ENCODE measurements at places on chromosomes 6 and 20.

- no peak for DNase-seq
Measured at GRCh38 chr6:47567586-47567985, 90.0 kb downstream of the CD2AP start.

GRCh38 chr6:109512271-109512817, 29.3 kb upstream of the ZBTB24 start:
- no peak for DNase-seq

- DNase-seq, result no peak
Measured at GRCh38 chr6:153160221-153160620, 29.1 kb upstream of the RGS17 start.

DNA sequence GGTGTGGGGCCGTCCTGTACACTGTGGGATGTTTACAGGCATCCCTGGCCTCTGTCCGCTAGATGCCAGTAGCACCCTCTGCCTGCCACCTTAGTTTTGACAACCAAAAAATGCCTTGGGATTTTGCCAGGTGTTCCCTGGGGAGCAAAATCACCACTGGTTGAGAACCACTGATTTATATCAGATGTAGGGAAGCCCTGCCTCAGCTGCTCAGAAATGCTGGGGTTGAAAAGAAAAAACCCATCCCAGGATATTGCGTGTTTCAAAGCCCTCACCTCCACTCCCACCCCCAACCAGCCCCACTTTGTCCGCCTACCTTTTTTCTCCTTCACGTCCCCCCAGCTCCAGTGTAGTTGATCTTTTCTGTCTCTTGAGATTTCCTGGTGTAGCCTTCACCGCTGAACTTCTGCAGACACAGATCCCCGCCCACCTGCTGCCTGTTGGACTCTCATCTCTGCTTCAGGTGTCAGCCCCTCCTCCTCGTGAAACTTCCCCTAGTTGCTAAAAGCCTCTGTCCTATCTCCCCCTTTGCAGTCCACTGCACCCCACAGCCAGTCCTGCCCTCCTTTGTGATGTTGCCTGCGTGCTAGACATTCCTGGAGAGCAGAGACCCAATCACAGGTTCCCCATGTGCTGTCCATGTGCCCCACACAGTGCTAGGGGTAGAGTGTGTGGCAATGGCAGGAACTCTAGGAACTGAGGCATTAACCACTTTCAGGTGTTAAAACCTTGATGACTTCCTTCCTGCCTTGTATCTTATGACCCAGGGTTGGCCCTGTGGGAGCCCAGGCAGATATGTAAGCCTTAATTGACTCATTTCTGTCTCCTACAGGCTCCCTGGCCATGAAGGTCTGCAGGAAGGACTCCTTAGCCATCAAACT, 98.9 kb downstream of the TBC1D7 start:
- peak; percentile 7 for DNase-seq

DNA sequence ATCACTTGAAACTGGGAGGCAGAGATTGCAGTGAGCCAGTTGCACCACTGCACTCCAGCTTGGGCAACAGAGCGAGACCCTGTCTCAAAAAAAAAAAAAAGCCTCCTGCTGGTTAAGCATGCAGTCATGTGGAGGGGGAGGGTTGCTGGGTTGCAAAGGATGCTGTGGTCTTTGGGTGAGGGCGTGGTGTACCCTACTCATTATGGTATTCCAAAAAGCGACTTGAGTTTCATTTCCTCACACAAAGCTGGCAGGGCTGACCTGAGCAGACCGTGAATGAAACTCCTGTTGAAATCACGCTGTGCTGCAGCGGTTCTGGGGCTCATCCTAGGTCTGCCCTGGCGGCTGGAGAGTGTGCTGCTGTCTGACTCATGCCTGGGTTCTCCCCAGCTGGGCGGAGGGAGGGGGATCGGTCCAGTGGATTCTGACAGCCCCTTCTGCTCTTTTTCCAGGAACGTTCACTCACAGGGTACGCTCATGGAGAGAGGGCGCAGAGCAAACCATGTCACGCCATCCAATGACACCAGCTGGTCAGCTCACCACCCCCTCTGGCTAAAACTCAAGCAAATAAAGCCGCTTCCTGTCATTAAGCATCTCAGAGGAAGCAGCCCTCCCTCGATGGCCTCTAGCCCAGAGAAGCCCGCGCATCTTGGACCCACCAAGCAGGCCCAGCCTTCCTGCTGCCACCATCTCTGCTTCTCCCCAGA, 166.2 kb downstream of the SCML4 start:
- no peak for DNase-seq

- no peak for DNase-seq
Measured at GRCh38 chr6:45044510-45045252, 283.4 kb upstream of the RUNX2 start.

- no peak for DNase-seq
Measured at GRCh38 chr6:154179434-154179833, 140.4 kb downstream of the OPRM1 start.

- no peak for DNase-seq
Measured at GRCh38 chr6:165146456-165146855, 162.9 kb downstream of the C6orf118 start.

DNA sequence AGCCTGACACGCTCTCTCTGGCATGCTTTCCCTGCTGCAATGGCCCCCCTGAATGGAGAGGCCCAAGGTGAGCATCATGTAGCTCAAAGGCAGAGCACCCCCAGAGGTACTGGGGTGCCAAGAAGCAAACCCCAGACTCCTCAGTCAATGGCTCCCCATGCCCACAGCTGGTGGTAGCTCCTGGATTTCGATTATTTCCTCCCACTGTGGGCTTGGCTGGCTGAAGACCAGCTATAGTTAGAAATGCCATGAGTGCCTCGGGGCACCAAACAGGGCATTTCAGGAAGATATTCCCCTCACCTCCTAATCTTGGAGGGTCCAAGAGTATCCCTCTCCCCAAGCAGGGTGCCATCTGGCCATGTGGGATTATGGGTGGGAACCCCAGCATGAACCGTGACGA, 16.8 kb downstream of the MAP1LC3A start:
- no peak for DNase-seq

GRCh38 chr6:87393026-87393622, 14.6 kb upstream of the CFAP206 start:
- DNase-seq, result no peak

DNA sequence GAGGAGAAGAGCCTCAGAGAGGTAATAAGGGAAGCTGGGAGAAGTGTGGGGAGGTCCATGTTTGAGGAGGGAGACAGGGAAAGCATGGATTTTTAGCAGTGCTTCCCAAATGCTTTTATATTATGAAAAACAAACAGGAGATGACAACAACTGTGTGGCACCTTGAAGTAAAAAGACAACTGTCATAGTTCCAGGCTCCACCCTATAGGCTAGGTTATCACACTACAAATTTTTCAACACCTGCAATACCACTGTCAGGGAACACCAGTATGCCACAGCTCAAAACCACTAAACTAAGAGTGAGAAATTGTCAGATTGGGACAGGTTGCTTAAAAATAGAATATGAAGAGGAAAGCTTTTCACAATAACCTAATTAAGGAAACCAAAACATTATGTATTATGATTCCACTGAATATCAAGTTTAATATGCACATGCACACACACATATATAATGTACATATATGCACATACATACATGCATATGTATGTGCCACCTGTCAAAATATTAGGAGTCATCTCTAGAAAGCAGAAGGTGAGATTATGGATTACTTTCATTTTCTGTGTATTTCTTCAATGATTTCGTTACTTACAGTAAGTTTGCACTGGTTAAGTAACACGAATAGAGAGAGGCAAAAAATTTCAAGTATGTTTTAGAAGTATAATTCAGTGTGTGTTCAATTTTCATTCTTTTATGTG, 261.2 kb downstream of the PTPRK start:
- no peak for DNase-seq

GRCh38 chr20:62048346-62048761, 17.3 kb downstream of the TAF4 start:
- no peak for DNase-seq

DNA sequence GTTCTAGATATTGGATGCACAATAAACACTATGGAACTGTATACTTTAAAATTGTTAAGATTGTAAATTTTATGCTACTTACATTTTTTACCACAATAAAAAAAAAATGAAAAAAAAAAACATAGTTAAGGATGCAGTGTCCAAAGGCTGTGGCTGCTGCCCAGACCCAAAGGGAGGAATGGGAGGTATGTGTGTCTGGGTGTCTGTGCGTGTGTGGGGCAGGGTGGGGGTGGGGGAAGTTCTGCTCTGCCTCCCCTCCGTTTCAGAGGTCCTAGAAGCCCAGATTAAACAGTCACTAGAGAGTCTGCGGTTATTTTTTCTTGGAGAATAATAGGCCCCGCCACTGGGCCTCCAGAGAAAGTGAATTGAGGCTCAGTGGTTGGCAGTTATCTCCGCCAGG, 136.4 kb upstream of the ARMC2 start:
- no peak for DNase-seq

GRCh38 chr6:84052204-84052882, 18.8 kb downstream of the MRAP2 start:
- no peak for DNase-seq

DNA sequence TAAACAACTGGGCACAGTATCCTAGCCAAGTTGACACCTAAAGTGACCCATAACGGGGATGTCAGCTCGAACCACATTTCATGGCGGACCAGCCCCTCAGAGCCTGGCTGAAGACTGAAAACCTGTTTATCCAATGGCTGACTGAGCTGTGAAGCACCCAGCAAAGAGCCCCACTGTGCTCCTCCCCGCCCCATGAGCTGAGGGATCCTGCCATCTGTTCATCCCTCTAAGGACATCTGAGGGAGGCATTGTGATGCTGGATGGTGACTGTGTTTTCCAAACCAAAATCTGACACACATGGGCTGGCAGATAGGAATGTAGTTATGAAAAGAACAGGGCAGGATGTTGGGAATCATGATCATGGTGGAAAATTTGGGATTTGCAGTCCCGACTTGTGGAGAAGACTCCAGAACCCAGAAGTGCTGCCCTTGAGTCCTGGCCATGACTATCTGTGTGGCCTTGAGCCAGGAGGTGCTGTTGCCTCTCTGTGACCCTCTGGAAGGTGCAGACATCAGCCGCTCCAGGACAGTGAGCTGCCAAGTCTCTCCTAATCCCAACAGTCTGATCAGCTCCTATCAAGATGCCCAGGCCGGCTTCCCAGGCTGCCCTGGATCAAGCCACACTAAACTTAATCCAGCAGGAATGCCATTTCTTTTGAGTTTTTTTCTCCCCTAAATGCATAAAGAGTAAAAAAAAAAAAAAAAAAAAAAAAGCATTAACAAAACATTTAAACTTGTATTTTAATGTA, 5.7 kb downstream of the EDN3 start:
- DNase-seq, result no peak

DNA sequence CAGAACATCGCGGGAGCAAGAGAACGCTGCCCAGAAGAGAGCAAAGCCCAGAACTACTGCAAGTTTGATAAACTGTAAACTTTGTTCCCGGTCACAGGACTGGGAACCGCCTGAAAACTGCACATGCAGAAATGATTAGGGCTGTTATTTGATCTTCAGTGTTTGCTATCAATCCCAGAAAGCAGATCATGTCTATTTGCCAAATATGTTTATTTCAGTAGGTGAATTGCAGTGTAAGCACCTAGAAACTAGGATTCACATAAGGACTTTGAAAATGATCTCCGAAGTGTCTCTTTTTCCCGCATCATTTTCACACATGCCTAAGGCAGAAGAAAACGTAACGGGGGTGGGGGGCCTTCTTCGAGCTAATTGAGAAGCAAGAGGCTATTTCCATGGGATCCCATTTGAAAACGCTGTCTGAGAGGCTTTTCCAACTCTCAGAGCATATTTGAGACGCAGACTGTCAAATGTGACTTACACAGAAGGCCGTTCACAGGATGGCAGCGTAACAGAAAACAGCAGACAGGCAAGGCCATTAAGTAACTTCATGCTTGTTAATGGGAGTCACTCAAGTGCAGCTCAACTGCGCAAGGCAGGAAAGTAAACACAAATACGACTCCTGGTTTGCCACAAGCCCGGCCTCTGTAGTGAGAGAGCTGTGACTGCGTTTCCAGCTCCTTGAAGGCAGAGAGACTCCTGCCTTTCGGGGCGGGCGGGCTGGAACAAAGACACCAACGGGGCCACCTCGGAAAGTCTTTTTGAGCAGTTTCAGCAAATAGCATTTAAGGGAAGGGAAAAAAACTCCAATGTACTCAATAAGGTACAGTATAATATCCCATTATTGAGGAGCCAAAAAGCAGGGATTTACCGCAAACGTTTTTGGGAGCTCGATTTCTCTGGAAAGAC, 144.7 kb upstream of the ZNF217 start:
- no peak for DNase-seq

DNA sequence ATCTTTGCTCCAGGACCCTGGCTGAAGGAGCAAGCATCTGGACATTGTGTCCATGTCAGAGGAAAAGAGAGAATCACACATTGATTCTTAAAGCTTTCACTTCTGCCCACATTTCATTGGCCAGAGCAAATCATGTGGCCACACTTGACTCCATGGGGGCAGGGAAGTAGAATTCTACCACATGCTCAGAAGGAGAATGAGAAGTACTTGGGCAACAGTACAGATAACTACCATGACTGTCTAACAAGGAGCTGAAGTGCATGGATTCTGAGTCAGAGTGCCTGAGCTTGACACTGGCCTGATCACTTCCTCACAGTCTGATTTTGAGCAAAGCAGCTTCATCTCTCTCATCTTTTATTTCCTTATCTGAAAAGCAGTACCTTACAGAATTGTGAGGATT, 38.6 kb downstream of the GHRH start:
- DNase-seq, result no peak

- no peak for DNase-seq
Measured at GRCh38 chr6:67898875-67899274, 736.2 kb upstream of the ADGRB3 start.

DNA sequence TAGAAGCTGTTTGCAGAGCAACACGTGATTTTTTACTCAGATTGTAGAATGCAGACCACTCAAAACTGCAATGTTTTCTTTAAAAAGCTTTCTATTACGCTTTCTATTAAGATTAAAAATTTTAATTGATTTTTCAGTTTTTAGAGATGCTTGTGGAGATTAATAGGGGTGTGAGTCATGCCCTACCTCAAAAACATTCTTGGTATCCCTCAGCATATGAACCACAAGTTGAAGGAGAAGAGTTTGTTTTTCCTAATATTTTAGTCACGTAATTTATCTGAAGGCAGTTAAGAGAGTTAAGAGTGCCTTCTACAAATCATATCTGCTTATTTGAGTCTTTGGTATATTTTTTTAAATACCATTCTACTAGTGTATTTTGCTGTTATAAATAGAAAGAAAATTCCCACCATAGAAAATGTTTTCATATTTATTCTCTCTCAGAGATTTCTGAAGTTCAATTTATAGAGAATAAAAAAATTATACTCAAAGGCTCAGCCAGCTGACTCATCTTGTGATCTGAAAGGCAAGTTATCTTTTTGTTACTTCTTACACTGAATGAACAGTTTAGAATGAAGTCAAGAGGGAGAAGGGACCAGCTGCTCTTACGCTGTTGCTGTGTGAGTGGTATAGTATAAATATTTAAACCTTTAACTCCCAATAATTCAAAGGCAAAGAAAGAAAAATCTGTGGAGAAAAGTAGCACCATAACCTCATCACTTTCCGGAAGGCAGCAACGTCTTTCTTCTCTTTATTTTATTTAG, 7.6 kb downstream of the RIPOR2 start:
- DNase-seq, result no peak

DNA sequence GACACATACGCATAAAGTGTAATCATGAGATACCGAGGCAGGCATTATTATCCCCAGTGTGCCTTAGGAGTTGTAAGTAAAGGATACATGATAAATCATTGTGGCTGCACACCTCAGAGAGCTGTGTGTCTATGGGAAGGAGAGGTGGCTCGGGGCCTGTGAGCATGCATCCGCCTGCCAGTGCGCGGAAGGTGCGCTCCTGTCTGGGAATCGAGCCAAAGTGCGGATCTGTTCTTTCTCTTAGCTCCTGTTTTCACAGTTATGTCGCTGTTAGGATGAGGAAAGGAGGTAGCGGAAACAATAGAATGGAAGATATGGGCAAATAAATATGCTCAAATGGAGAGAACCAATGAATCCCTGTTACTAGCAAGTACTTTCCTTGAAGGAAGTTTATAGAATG, 98.0 kb downstream of the ANKRD6 start:
- DNase-seq, result no peak

Data from stimulated activated CD8-positive, alpha-beta memory T cell treated with anti-CD3 and anti-CD28 coated beads, Interleukin-12 subunit alpha, Interleukin-12 subunit beta, amount 100 ng/mL, for 4 hours (primary cell).